Hematopoietic multipotent progenitor cell treated with erythropoietin and hydrocortisone succinate and interleukin-3 and kit ligand, for 6 days (in vitro differentiated cells): ENCODE measurements at places on chromosomes 16 and 17.
A peak's percentile ranks its signal among the peaks of the same experiment; 100 is the strongest.

- DNase-seq: no peak
Observed at GRCh38 chr17:79249929-79250521, 175.4 kb downstream of the ENGASE start.

DNA sequence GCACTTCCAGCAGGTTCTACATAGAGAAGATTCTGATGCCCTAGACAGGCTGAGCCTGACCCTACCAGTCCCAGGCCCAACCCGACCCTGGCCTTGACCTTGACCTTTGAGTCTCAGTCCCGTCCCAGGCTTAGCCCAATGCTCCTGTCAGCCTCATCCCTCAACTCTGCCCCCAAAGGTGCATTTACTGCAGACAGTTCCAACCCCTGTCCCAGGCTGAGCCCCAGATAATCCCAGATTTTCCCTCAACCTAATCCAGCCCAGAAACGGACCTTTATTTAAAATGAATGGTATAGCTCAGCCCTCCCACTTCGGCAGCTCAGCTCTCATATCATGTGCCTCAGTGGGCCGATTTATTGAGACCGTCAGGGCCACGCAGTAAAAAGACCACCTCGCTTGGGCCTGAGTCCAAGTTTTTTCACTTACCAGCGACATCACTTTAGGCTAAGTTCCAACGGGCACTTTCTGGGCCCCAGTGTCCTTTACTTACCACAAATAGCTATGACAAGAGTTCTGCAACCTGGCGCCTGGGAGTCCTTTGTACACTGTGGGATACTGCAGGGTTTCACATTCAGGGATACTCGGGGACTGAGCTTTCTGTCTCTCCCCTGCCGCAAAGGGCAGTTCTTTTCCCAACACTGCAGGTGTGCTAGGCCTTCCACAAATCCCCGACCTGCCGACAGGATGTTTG lies 89.5 kb downstream of the WSCD1 start:
- DNase-seq: no peak

DNA sequence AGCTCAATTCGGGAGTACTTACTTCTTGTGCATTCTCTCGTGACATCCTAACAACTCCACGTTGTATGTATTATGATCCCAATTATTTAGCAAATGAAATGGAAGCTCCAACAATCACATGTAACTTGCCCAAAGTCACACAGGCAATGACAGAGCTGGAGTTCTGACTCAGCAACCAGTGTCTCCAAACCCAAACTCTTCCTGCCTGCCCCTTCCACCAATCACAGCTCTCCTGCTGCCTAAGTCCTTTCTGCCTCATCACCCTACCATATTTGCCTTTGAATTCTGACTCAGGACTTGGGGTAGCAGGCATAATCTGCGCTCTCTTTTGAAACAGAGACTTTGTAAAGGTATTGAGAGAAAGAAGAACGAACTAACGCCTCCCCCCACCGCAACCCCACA lies 245.2 kb upstream of the MAF start:
- peak; percentile 7 for DNase-seq

- peak; percentile 59 for DNase-seq
Observed at GRCh38 chr16:4115209-4115948, 863 bp downstream of the ADCY9 start.

DNA sequence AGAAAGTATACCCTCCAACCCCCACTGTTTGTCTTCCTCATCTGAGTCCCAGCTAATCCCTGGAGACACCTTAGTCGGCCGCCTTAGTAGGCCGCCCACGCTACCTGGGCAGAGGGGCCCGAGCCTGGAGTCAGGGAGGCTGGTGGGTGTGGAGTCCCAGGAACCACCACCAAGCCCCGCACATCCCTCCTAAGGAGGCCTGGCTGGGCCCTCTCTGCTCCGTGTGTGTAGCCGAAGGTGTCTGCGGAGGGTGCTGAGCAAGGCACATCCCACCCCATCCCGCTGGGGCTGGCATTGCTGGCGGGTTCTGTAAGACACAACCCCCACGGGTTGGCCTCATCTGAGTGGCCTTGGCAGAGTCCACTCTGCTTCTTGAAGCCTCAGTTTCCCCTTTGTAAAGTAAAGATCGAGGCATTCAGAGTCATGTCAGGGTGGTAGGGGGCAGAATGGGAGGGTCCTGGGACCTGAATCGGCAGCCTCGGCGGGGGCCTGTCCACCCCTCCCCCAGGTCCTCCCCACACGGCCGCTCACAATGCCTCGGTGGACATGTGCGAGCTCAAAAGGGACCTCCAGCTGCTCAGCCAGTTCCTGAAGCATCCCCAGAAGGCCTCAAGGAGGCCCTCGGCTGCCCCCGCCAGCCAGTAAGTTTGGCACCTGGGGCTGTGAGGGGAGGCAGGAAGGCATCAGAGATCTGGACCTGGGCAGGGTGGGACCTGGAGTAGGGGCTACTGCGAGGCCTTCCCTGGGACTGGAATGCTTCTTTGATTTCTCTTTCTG lies 15.2 kb upstream of the ADGRG3 start:
- no peak for DNase-seq

- DNase-seq: peak; percentile 66
Observed at GRCh38 chr17:13931111-13931526, 138.2 kb upstream of the COX10 start.

- DNase-seq: peak; percentile 35
Observed at GRCh38 chr17:59330053-59330942, 1.2 kb upstream of the YPEL2 start.

DNA sequence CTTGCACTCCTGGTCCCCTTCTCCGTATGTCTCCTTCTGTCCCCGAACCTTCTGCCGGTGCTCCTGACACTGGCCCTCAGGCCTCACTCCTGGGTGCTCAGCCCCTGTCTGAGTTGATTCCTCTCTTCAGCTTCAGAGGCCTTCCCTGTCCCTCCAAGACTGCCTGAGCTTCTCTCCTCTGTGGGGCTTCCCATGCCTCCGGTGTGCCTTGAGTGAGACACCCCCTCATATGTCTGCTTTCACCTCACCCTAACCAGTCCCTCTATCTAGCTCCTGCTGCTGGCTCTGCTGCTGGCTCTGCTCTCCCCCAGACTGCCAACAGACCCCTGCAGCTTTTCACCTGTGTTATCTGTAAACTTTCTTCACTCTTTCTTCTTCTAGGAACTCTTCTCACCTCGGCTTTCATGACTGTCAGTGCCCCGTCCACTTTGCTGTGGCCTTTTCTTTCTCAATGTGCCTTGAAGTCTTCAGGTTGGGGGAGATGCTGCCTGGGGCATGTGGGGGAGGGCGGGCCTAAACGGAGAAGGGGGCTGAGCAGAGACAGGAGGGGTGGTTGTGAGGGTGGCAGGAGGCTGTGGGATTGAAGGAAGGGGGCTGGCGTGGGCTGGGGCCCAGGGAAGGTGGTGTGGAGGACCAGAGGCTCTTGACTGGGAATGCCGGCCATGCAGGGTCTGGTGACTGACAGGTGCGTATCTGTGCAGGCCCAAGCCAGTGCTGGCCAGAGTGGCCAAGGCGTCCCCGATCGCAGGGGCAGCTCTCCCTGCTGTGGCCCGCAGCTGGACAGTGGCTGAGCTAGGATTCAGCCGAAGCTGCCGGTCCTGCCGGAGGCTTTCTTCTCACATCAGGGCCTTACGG lies 81.3 kb downstream of the METRNL start:
- no peak for DNase-seq

GRCh38 chr17:76411247-76411646 lies 26.8 kb downstream of the SPHK1 start:
- no peak for DNase-seq

DNA sequence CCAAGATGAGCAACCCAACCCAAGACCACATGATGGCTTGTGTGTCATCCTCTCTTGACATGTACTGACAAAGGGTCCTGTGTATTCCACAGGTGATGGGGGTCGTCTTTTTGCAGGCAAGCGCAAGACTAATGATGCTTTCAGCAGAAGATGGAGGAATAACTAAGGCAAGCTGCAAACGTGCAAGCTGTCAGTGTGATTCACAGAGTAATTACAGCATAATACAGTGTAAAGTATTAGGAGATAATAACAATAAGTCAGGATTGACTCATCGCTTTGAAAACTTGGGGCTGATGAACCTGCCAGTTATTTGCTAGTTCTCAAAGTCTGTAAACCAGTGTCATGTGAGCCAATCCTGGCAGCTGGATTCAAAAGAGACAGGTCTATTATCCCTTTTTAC lies 41.6 kb upstream of the ASIC2 start:
- DNase-seq: no peak

- DNase-seq: no peak
Observed at GRCh38 chr17:545156-545555, 169.5 kb downstream of the VPS53 start.

DNA sequence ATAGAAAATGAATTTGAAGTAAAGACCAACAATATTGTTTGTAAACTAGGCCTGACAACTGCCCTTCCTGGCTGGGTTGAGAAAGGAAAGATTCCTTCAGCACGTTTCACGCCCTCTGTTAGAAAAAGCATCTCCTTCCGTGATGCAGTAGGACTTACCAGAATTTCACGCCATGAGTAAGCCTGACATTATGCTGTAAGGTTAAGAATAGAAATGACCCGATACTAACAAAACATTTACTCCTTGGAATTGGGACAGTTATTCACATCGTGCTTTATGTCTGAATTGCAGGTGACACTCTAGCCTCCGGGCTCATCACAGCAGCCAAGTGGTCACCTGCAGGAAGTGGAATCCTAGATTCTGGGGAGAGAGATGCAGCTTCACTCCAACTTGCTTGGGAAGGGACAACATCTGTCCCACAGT lies 17.5 kb downstream of the MARCHF10 start:
- DNase-seq: no peak

DNA sequence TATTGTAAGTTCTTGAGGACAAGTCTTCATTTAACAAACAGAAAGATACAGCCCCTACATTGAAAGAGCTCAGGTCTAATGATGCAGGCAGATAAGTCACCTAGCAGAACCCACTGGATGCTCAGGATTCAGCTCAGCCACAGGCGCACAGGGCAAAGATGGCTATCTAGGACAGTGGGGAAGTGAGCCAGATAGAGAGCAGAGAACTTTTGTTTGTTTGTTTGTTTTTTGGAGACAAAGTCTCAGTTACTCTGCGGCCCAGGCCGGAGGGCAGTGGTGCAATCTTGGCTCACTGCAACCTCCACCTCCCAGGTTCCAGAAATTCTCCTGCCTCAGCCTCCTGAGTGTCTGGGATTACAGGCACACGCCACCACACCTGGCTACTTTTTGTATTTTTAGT lies 20.4 kb downstream of the METTL2A start:
- DNase-seq: no peak

DNA sequence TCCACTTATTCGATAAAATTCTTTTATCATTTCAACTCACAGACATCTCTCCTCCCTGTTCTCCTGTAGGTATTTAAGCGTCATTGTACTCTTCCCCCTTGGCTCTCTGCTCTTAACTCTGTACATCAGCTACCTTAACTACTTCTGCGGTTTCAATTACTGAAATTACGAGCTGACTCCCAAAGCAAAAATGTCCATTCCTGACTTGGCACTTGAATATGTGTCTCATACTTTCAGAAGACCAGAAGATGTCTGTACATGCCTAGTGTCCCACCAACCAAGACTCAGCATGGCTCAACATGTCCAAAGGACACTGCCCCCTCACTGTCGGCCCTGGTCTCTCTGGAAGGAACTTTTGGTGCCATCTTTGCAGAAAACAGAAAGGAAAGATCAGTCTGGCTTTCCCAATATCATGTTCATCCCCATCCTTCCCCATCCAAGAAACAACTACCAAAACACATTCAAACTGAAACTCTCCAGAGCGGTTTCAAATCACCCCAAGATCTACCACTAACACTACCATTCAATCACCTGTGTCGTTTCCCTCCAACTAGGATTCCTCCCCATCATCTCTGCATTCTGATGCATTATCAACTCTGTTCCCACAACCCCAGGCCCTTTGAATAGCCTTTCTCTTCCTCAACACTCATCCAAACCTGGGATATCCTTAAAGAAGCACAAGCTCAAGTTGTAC lies 74.9 kb downstream of the ZFHX3 start:
- no peak for DNase-seq

GRCh38 chr16:72426386-72426785 lies 254.4 kb upstream of the PMFBP1 start:
- DNase-seq: no peak

DNA sequence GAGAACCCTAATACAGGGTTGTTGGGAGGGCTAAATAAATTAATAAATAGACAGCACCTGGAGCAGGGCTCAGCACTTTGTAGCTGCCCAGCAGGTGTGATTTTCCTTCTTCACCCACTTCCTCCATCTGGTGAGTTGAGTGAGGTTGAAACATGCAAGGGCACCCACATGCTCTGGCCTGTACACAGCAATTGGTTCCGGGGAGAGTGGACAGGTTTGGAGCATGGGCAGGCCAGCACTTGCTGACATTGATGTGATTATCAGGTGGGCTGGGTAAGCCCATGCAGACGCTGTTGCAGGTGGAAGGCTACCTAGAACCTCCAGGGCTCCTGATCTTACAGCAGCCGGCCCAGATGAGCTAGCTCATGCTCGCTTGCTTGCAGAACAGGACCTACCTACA lies 1.3 kb upstream of the MRTFB start:
- DNase-seq: no peak

DNA sequence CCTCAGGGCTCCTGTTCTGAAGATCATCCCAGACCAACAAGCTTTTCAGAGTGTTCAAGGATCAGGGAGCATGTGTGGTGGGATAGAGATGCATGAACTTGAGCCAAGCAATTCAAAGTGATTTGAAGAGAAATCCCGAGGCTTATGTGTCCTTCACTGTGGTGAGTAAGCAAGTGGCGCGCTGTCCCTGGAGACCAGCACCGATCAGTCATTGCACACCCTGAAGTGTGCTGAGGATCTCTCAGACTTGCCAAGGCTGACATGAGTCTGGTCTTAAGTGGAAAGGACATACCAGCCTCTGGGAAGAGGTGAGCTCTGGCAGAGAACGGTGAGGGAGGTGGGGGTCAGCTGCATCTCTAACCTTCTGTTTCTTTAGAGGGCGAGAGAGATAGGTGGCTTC lies 43.8 kb upstream of the CDH13 start:
- DNase-seq: no peak

- DNase-seq: no peak
Observed at GRCh38 chr16:24235806-24236205, 20.3 kb upstream of the CACNG3 start.

DNA sequence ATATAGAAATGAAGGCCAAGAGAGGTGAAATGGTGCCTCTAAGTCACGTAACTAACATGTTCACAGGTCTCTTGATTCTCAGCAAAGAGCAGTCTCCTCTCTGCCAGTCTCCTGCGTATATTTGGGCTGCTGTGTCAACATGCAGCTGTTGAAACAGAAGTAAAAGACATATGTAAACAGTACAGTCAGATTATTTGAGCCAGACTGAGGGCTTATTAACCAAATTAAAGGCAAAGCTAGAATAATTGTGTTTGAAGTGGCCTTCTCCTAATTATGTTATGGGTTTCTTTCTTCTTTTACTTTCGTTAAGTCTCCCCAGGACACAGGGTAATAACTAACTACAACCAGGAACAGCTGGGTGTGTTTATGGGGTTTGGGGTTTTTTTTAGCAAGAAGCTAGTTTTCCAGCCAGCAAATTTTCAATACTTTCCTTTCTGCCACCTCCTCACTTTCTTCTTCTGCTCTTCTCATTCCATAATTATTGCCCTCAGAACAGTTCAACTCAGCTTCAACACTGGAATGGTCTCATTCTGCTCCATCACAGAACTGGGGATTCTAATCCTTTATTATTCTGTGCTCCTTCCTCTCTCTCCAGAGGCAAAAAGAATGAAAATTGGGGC lies 18.4 kb downstream of the G6PC1 start:
- no peak for DNase-seq
